Hematopoietic multipotent progenitor cell treated with erythropoietin and hydrocortisone succinate and interleukin-3 and kit ligand, for 17 days (in vitro differentiated cells): ENCODE measurements at places on chromosomes 12 and 14.

DNA sequence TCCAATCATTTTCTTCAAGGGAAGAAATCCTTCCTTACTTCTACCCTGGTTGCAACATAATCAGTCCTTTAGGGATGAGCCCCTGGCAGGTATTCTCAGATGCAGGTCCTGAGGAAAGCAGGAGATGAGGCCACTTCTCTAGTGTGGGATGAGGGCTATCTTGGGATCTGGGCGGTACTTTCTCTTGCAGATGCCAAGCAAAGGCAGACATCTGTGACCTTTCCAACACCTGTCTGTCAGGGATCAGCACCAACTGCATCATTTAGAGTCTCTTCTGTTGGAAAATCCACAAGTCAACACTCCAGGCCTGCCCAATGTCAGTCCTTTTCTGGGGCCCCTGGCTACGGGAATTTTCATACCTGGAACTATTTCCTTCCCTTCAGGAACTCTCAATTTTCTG, 129.2 kb downstream of the SLC8A3 start:
- DNase-seq: no peak

- DNase-seq: no peak
Observed at GRCh38 chr12:56336361-56337167, 2.1 kb upstream of the IL23A start.

DNA sequence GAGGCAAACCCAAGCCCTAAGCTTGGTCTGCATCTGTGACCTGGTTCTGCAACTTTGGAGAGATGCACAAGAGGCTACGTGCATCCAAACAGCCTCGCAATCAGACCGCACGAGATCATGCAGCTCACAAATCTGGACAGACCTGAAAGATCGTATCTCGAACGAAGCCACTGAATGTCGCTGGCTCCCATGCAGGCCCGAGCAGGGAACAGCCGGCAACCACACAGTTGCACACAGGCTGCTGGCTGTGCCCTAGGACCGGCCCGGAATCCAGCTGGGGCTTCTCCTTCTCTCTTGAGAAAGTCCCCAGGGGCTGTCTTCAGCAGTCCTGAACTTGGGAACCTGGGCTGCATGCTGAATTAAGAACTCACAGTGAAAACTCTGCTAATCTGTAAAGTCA, 27.9 kb downstream of the WNT5B start:
- no peak for DNase-seq

DNA sequence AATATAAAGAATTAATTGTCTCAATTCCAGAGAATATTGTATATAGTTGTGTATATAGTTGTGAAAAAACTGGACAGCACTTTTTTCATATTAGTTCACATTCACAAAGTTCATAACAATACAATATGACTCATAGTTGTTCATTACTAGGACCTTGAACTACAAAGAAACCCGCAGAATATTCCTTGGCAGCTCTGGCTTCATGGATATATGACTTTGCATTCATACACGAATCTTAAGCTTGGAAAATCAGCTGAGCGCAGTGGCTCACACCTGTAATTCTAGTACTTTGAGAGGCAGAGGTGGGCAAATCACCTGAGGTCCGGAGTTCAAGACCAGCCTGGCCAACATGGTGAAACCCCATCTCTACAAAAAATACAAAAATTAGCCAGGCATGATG, 38.1 kb upstream of the PCED1B start:
- no peak for DNase-seq

DNA sequence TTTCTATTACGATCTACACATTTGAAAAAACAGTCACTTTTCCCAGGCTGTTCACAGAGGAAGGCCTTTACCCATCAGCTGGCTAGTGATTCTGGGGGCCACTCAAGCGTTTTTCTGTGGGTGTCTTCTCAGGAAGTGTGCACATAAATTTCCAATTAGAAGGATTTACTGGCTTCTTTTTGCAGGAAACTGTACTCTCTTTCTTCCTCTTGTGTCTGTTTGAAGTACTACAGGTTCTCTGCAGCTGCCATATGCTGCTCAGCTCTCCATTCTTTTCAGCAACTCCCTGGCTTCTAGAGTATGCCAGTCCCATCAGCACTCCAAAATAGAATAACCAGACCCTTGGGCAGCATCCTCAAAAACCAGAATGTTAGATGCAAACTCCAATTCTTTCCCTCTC, 110.4 kb upstream of the NAV3 start:
- no peak for DNase-seq

DNA sequence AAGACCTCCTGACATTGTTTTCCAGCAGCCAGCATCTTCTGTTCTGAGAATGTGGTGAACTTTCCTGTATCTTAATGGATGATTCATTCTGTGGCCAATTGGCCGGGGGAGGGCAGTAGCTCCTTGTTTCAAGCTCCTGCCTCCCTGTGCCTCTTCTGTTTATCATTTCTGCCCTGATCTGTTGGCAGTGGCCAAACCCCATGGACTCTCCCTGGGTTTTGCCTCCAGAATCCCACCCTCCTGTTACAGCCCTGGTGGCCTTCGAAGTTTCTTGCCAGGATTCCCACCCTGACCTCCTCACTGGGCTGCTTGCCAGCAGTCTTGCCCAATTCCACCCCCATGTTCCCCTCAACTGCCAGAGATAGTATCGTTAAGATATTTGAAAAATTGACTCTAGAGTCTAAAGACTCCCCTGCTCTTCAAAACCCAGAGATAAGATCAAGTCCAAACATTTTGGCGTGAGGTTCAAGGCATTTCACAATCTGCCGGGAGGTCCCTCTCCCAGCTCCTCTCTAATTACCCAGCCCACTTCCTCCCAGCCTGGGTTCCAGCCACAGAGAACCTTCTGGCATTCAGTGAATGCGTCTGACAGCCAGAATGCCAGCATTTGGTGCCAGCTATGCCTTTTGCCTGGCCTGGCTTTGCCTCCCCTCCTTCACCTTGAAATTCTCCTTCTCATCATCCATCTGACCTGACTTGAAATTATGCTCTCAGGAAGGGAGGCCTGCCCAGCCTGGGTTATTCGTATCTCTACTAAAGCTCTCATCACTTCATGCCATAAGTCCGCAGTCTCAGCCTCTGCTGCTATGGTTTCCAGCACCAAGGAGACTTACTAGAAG, 37.7 kb upstream of the TXNRD1 start:
- DNase-seq: no peak

DNA sequence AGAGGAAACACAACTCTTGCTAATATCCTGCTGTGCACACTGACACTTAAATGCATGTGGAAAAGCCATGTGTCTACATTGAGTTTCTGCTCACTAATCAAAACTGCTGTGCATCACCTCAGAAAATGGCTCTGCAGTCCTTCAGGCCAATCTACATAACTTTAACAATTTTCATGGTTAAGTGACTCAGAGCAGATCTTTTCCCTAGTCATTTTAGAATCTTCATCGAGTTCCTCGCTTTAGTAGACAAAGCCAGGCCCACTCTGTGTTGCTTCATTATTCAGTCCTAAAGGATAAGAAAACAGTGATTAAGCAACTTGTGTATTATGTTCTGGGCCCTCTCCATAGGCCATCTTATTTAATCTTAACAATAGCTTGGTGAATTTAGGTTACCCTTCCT, 250.0 kb downstream of the KCNC2 start:
- DNase-seq: no peak

DNA sequence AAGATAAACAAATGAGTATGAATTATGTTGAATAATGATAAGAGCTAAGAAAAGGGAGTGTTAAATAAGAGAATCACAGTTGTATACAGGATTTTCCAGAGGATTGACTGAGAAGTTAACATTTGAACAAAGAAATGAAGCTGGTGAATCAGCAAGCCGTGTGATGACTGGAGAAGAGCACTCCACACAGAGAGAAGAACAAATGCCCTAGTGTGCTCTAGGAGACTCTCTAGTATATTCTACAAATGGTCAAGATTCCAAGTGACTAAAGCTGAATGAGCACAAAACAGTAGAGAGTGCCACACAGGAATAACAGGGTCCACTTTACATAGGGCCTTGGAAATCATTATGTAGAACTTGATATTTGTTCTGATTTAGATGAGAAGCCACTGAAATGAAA, 587.1 kb upstream of the ATXN7L3B start:
- no peak for DNase-seq

GRCh38 chr14:33561488-33562175, 389.2 kb downstream of the EGLN3 start:
- no peak for DNase-seq

DNA sequence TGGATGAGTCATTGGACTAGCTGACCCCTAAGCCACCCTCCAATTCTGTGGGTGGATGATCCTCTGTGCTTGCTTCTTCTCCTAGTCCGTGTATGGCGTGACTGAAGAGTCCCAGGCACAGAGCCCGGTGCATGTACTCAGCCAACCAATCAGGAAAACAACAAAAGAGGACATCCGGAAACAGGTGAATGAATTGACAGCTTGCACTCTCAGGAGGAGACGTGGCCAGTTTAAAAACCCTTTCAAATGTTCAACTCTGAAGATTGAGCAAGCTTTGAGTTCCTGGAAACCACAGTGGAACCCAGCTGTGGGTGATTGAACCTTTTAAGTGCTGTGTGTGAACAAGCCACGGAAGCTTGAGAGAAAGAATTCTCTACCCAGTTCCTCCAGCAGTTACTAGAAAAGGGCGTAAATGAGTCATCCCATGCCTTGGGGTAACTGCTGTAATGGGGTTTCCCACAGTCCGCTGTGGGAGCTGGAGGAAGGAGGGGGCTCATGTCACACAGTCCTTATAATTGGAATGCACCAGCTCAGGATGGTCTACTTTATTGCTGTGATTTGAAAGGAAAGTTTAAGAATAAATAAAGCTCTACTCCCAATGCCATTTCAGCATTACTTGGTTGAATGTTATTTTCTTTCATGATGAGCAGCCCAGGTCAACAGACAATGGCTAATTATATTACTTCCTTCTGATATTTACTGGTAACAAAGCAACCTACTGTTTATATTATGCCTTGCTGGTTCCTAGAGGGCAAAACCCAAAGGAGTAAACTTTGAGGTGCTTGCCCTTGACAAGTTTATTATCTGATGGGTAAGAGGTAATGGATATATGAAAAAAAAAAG, 417.0 kb downstream of the DPF3 start:
- DNase-seq: no peak

- no peak for DNase-seq
Observed at GRCh38 chr14:95197551-95197950, 40.2 kb upstream of the DICER1 start.

DNA sequence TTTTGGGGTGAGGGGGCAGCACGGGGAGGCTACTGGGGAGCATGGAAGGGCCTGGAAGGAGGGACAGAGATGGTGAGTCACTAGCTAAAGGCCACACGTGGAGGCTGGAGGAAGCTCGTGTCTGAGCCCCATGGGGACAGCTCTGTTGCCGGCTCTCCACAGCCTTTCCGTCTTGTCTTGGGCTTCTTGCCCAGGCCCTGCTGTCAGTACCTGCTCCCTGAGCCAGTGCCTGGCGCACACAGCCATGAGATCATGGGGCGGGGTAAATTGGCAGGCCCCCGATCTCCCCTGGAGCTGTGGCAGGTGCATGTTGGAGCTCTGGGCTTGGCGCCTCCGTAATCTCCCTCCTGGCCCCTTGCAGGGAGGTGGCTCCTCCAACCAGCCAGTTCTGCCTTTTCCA, 16.1 kb upstream of the KRT80 start:
- DNase-seq: no peak

DNA sequence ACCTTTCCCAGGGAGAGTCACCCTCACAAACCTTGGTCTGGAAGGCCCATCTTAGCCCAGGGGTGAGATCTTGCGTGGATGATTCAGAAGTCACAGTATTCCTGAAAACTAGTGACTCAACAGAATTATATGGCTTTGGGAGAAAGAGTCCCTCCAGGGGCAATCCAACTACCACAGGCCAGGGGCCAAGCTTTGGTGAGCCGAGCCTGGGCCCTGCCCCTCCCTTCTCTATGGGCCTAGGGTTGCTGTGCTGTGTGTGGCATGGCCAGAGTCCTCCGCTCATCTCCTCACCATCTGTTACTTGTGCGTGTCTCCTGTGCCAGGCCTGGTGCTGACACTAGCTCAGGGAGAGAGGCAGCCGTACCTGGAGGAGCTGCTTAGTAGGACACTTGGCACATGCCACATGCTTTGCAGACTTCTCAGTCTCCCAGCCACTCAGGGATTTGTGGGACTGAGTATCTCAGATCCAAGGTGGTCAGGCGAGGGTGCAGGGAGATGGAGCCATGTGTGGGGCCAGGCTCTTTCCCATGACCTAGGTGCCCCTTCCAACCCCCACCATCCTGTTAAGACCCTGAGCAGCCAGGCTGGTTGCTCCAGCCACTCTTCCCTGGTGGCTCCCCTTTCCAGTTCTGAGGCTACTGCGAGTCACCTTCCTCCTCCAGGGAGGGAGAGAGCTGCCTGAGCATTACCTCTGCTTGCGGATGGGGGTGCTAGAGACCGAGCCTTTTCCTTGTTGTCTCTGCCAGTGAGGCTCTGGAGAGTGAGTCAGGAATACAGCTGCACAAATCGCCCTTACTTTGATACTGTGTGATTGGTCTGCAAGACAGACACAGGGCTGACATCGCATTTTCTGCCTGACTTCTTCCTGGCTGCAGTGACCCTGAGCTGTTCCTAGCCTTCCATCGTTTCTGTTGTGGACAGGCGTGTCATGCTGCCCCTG, 94.1 kb downstream of the SLC25A47 start:
- no peak for DNase-seq

GRCh38 chr14:101505236-101505970, 55.9 kb upstream of the DIO3 start:
- no peak for DNase-seq

GRCh38 chr12:52351196-52352059, 15.9 kb downstream of the KRT85 start:
- DNase-seq: no peak

GRCh38 chr12:106271575-106272505, 24.0 kb upstream of the CKAP4 start:
- DNase-seq: no peak

GRCh38 chr12:77878901-77879300, 48.2 kb downstream of the NAV3 start:
- DNase-seq: no peak

- no peak for DNase-seq
Observed at GRCh38 chr14:38158468-38158867, 49.2 kb upstream of the SSTR1 start.

- DNase-seq: no peak
Observed at GRCh38 chr14:90358359-90358758, 26.6 kb upstream of the NRDE2 start.

DNA sequence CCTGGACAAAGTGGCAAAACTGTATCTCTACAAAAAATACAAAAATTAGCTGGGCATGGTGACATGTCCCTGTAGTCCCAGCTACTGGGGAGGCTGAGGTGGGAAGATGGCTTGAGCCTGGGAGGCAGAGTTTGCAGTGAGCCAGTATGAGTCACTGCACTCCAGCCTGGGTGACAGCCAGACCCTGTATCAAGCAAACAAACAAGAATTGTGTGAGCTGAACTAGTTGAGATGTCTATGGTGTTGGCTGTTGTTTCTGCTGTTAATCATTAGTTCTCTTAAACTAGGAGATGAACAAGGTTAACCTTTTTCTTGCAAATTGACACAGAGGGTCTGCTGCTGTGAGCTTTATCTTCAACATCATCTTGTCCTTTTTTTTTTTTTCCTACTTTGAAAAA, 23.6 kb downstream of the RASSF3 start:
- no peak for DNase-seq
